ENCODE measurements at places on chromosomes 16 and 17. TPM values are rescaled to one million over a fixed set of nuclear protein-coding genes. Genes with fewer than 3 reads are reported as not detected.

The ASPA gene
- total RNA-seq = not detected

The CD300E gene
- not detected for total RNA-seq

DNA sequence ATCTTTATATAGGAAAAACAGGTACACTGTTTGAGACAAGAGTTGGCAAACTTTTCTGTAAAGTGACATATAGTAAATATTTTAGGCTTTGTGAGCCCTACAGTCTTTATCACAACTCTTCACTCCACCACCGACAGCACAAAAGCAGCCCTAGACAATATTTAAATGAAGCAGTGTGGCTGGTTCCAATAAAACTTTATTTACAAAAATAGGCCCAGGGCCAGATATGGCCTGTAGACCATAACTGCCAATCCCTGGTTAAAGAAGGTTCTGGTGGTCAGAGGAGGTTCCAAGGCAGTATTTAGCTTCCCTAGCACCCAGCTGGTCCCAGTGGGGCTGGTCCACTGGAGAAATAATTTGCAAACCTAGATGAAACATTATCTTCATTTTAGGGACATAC, 3.6 kb downstream of the FAM117A start:
- no peak for DNase-seq

The LDHD gene
- not detected for total RNA-seq

DNA sequence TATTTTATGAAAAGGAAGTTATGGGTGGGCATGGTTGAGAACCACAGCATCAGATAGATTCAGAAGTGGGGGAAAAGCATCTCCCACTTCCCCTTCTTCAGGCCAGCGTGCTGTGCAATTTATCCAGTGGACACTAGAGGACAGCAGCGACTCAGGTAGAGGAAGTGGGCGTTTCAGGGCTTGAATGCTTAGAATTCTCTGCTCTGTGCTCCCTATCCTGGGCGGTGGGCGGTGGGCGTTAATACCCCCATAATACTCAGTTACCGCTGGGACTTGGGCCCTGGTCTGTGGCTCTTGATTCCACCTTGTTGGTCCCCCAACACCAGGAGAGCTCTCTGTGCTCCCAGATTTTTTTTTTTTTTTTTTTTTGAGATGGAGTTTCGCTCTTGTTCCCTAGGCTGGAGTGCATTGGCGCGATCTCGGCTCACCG, 3.7 kb upstream of the LYZL6 start:
- peak; percentile 51 for DNase-seq

DNA sequence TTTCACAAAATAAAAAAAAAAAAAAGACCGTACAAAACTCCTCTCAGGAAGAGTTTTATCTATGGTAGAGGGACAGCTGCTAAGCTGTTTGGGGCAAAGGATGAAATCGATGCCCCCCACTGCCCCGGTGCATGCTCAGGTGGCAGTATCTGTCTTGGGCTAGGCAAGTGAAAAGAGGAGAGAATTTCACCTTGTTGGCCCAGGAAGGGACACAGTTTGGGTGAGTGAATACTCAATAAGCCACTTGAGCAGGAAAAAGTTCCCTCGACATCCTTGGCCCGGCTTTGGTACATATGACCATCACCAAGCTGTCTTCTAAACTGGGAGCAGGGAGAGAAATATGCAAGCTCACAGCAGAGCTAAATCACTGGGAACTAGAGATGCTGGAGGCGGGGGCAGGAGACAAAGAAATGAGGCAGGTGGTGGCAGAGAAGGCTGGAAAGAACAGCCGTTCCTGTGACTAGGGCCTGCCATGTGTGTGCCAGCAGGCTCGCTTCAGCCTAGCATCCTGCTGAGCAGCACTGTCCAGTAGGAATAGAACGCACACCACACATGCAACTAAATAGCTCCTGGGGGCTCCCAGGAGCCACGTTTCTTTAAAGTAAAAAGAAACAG, 8.2 kb upstream of the EIF1 start:
- DNase-seq = no peak

GRCh38 chr16:54750249-54750648, 180.4 kb upstream of the IRX5 start:
- no peak for DNase-seq

The RNU2-1 gene
- total RNA-seq = 4,679 TPM

The FBXO39 gene
- 0.20 TPM for total RNA-seq

DNA sequence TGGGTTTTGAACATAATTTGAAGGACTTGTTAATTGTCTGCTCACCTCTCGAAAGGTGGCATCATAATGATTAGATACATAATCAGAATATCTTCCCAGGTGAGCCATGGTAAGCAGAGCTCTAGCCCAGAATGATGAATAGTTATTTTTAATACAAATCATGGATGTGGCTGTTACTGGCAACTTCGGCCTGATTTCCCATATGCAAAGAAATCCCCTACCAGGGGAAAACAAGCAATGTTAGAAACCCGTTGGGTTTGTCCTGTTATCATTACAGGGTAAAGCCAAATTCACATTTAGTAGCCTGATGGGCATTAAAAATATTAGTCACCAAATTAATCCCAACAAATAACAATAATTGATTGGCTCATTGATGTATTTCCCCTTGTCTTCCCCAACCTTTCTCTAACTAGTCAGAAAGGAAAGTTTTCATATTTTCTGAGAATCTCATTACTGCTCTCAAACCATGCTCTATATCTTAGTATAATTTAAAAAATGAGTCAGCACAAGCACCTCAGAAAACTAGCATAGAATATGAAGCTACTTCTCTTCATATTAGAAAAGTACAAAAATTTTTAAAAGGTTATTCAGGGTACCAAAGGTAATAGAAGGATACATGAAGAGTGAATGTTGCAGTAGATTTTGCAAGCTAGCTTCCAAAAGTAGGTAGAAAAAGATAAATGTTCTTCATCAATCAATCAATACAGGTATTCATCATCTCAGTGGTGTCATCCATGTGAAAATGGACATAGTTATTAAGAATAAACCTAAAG, 5.0 kb downstream of the STAT5B start:
- DNase-seq = no peak

DNA sequence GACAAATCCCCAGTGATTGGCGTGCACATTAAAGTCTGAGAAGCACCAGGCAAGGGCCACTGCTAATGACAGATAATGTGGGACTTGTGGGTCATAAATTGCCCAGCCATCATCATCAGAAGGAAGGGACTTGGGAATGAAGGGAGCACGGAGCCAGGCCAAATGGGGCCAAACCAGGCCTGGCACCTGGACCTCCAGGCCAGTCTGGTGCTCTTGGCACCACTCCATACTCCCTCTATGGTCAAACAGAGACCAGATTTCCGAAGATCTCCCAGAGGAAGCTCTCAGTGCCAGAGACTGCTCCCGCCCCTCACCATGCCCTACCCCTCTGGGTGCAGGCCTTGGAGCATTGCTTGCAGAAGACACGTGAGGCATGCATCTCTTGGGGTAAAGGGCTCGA, 142.2 kb downstream of the CCDC182 start:
- DNase-seq = no peak

- no peak for DNase-seq
These were observed 42.1 kb downstream of the IKZF3 start for GRCh38 chr17:39822051-39822451.

- DNase-seq = no peak
These were observed 32.9 kb downstream of the DEF8 start for GRCh38 chr16:89981414-89981813.

DNA sequence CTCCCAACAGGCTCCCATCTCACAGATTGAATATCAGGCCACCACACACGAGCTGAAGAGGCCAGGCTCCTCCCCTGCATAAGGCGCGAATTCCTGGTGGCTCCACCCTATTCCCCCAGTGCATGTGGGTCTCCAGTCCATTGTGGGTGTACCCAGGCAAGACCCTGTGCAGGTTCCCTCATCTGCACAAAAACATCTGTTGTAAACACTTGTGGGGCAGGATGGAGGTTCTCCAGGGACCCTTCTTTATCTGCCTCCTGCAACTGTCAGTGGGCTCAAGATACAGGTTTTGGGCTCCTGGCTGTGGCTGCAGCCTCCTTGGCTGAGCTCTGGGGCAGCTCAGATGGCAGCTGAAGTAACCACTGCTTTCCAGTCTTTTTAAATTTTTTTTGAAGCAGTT, 17.6 kb upstream of the LGALS9 start:
- no peak for DNase-seq

DNA sequence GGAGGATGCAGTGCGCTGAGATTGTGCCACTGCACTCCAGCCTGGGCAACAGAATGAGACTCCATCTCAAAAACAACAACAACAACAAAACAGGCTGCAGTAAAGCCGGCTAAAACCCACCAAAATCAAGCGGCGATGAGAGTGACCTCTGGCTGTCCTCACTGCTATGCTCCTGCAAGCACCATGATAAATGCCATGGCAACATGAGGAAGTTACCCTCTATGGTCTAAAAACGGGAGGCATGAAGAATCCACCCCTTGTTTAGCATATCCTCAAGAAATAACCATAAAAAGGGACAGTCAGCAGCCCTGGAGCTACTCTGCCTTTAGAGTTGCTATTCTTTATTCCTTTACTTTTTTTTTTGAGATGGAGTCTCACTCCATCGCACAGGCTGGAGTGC, 8.4 kb upstream of the LGALS3BP start:
- DNase-seq = peak; percentile 29

GRCh38 chr17:43534909-43535308, 11.2 kb downstream of the ETV4 start:
- DNase-seq = no peak

GRCh38 chr17:80099291-80100034, 1.9 kb upstream of the GAA start:
- DNase-seq = no peak

DNA sequence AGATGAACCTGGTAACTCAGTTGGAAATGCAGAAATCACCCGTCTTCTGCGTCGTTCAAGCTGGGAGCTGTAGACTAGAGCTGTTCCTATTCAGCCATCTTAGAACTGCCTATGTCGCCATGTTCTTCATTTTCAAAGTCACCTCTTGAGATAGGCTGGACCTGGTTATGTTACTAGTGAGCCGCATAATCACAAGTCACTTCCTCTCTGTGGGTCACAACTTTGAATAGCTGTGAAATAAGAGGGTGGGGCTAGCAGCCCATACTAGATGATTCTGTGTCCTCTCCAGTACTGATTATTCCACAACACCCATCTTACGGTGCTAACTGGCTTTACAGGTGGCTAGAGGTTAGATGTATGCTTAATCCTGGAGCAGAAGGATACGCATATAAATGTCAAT, 74.2 kb downstream of the VPS53 start:
- DNase-seq = no peak

The PLCG2 gene
- 13.6 TPM for total RNA-seq

DNA sequence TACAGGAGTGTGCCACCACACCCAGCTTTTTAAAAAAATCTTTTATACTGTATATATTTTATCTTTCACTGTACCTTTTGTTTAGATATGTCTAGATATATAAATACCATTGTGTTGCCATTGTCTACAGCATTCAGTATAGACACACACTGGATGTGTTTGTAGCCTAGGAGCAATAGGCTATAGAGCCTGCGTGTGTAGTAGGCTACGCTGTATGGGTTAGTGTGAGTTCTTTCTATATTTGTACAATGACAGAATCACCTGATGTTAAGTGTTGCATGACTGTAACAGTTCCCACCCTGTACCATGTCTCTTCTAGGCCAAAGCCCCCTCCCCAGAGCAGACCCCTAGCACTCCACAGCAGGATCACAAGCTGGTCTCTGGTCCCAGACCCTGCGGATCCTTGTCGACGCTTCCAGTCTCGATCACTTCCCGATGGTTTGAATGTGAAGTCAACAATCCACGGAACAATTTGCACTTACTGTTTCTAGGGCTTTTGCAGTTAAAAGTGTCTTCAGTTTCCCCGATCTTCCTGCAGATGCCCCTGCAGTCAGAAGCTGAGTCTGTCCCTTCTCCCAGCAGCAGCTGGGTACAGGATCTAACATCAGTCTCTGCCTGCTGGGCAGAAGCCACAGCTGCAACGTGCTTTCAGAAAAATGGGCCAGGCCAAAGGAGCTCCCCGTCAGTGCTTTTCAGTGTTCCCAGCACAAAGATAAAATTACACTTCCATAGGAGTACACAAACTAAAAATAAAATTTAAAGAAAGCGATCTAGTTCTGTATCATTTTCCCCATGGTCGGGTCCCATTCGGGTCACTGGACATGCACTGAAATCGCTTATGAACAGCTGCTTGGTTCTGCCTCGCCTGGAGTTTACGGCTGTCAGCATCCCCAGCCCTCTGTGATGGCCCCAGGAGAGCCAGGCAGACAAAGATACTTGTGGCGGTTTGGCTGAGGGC, 35.4 kb downstream of the ADAM11 start:
- DNase-seq = no peak

DNA sequence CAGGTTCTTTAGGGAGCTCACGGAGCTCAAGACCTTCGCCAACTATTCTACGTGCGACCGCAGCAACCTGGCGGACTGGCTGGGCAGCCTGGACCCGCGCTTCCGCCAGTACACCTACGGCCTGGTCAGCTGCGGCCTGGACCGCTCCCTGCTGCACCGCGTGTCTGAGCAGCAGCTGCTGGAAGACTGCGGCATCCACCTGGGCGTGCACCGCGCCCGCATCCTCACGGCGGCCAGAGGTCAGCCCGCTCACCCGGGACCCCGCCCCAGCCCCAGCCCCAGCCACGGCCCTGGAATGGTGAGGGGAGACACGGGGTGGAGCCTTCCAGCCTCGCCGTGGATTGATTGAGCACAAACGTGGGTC, 13.5 kb downstream of the SARM1 start:
- DNase-seq = no peak

The CACNG5 gene
- not detected for total RNA-seq

- no peak for DNase-seq
These were observed at the start of gene TAT for GRCh38 chr16:71576971-71577370. TSS of gene TAT (minus strand) at chr16:71577092. CDS start at chr16:71576415, 677 bp downstream.

GRCh38 chr17:28112181-28112580, 69.7 kb downstream of the NLK start:
- DNase-seq = no peak

- DNase-seq = no peak
These were observed 108.0 kb upstream of the GOT2 start for GRCh38 chr16:58842156-58842555.

GRCh38 chr16:85328676-85329058, 216.4 kb upstream of the CIBAR2 start:
- DNase-seq = no peak

The LCMT1 gene
- total RNA-seq = 36.2 TPM

GRCh38 chr17:43456661-43457361, 27.0 kb upstream of the DHX8 start:
- peak; percentile 42 for DNase-seq

DNA sequence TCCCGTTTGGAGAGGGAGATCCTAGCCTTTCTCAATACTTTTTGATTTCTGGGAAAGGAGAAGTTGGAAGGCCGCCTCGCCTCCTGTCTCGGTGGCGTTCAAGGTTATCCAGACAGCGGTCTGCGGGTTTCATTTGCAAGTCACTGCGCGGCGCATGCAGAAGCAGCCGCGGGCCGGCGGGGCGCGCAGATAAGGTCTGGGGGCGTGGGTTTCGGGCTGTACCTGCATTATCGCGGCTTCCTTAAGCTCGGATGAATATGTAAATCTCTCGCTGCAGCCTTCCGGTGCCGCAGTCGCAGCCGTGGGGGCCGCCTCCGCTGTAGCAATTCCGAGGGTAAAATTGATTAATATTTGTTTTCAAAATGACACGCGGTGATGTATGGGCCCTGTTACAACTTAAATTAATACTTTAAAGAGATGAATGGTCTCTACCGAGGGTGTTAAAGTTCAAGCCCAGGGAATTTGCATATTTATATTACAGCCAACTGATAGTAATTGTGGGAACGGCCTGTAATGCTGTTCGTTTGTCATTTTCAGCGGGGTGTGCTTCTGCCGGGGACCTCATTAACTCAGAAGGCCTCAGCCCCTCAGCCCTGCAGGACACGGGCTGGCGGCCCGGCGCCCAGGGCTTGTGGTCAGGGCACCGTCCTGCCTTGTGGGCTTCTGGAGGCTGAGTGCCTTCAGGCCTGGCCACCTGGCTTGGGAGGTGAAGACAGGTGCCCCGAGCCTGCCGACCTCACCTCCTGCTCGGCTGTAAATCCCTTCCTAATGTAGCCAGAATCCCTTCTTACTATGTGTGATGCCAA, 99.4 kb downstream of the CYLD start:
- DNase-seq = no peak
